ENCODE measurements at places on chromosomes 12 and 14.

GRCh38 chr12:111664961-111665865 lies 20.5 kb downstream of the BRAP start:
- DNase-seq, result no peak

DNA sequence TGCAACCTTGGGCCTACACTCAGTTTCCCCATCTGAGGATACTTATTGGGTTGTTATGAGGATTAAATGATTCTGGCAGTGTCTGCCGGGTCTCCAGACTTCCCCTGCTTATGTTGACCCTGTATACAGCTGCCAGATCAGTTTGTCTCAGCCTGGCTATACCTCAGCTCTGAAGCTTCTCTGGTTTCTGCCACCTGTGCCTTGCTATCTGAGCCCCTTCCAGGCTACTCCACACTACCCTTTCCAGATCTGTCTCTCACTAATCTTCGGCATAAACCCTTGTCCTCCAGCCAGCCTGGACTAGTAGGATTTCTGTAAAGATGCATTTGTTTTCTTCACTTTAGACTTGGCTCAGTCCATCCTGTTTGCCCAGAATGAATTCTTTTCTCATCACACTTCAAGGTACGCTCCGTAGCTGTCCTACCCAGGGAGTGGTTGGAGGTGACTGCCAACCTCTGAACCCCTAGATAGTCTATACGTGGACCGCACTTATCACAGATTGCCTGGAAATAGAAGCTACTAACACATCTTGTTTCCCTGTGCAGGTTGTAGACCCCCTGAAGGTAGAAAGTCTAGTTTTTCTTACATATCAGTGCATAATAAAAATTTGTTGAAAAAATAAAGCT lies 422.4 kb downstream of the RAD51B start:
- DNase-seq, result no peak

DNA sequence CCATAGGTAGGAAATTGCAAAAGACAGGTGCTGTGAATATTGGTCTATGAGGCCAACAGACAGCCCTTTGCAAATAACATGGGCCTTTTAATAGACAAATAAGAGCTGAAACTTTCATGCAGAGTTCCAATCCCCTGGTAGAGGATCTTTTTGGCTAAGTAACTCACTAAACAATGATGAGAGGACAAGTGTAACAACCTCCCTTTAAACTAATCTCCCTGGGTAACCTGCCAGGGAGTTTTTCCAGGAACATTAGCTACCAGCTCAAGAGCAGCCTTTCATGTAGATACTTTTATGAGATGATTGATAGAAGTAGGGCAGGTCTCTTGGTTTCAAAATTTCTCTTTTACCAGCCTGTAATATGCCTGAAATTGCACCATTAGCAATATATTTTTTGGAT lies 13.8 kb upstream of the CACNA1C start:
- DNase-seq, result no peak

DNA sequence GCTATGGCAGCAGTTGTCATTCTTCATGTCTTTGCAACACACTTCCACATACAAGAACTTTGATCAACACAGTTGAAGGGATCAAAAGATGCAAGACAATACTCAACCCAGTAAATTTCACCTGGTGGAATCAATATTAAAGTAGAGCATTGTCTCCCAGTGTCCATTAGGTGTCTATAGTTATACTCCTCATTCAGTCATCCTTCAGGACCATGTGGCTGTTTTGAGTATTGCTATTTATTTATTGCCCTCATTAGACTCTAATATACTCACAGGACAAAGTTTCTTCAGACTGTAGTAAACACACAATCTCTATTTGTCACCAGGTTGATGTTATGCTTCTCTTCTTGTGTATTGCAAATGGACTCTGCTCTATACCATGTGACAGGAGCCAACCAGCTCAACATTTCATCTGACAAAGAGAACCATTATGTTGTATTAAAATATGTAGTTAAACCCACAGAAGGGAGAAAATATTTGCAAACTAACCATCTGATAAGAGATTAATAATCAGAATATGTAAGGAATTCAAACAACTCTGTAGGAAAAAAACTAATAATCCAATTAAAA lies 146.6 kb downstream of the TGFB3 start:
- no peak for DNase-seq

DNA sequence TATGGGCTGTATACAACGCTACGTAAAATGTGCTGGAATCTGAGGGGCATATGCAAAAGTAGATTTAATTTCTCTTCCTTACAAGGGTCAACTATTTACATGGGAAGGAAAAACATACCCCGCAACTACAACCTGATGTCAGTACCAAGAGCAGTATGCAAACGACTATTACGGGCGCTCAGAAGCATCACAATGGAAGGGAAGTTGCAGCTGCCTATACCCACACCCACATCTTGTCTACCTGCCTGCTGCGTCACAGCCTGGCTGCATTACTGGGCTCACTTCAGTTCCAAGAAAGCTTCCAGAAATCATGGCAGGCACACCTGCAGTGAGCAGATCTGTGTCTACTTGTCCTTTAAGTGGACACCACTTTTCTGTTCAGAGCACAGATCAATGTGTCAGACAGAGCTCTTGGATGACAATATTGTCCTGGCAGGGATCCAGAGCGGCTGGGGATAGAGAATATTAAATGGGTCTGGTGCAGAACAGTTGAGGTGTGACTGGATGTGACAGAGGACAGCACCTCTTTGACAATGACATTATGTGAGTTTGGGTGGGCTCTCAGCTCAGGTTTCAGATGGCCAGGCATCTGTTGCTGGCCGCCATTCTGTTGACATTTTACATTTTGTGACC lies 41.5 kb upstream of the GNG2 start:
- no peak for DNase-seq

DNA sequence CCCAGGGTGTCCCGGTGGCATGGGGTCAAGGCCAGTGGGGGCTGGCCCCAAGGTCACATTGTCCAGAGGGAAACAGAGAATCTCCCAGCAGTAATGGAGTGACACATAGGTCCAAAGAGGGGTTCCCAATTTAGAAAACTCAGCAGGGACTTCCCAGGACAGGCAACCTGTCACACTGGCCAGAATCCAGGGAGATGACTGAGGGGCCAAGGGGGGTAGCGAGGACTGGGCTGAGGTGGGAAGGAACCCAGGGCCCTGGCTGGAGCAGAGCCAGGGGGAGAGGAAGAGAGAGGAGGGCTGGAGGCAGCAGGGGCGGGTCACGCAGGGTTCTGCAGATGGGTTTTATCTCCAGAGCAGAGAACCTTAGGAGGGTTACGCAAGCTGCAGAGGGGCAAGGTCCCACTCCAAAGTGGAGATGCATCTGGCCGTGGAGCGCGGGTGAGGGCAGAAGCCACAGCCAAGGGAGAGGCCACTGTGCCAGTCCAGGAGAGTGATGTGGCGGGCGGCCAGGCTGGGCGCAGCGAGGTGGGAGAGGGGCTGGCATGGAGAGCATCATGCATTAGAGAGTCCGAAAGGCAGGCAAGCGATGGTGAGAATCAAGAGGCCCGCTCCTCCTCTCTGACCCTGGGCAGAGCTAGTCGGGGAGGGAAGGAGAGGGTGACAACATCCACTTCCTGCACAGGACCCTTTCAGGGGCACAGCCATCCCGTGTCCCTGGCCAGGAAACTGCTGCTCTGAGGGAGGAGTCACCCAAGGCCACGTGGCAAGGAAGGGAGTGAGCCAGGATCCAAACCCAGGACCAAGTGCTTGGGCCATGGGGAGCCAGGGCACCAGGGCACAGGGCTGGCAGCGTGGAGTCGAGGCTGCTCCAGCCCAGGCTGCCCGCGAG lies 29.0 kb downstream of the NCOR2 start:
- DNase-seq, result no peak

DNA sequence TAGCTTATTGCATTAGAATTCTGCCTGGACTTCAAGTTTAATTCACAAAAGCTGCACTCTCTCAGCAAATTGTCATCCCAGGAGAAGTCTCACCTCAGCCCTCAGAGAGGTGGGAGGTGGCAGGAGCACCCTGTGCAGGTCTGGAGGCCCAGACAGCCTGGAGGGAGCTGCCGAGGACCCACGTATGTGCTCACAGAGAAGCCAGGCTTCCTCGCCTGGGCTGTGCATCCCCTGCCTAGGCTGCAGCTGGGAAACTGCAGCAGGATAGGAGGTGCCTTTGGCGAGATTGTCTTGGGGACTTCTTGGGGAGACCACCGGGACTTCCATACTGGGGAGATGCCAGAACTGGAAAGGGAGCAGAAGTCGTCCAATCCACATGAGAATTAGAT lies 8.8 kb downstream of the CPNE6 start:
- DNase-seq, result no peak

DNA sequence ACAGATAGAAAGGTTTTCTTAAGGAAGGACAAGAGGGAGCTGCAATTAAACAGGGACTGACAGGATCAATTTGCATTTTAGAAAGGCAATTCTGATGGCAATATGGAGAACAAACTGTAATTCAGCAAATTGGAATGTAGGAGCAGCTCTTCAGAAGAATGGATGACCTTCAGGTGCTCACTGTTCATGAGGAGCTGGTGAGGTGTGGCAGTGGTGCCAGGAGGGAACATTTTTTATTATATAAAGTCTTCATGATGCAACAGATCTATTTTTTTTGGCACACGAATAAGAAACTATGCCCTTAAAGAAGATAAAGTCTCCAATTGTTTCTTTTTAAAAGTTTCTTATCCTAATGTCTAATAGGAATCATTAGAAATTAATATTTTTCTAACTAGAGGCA lies 151.7 kb downstream of the SLC38A4 start:
- no peak for DNase-seq

All from A549 (cell line).